Osteoblast (primary cell): ENCODE measurements at places on chromosomes 12 and 14.
A peak's percentile ranks its signal among the peaks of the same experiment; 100 is the strongest.

DNA sequence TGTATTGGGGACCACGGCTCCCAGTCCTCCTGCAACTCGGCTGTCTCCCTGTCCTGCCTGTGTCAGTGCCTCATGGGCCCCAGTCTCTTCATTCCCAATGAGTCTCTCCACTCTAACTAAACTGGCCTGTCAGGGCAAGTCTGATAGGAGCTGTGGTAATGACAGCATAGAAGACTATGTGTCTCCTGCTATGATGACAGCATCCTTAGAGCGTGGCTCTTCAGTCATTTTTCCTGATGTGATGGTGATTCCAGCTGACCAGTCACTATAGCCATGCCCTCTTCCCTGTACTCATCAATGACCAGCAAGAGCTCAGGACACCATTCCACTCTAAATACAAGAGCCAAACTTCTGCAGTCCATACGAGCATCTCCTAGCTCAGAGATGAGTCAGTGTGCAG, 339.8 kb downstream of the PCNX1 start:
- DNase-seq = no peak

GRCh38 chr12:31664038-31664437, 4.5 kb downstream of the ETFBKMT start:
- no peak for DNase-seq

GRCh38 chr12:64518396-64518795, 66.5 kb downstream of the TBK1 start:
- no peak for DNase-seq

- peak; percentile 39 for DNase-seq
These were observed 15.3 kb downstream of the MEG3 start for GRCh38 chr14:100841066-100841760.

- DNase-seq = peak; percentile 82
These were observed 745 bp downstream of the CDCA4 start for GRCh38 chr14:105019861-105020814.

GRCh38 chr12:116672842-116673516, 64.9 kb downstream of the SPRING1 start:
- no peak for DNase-seq

DNA sequence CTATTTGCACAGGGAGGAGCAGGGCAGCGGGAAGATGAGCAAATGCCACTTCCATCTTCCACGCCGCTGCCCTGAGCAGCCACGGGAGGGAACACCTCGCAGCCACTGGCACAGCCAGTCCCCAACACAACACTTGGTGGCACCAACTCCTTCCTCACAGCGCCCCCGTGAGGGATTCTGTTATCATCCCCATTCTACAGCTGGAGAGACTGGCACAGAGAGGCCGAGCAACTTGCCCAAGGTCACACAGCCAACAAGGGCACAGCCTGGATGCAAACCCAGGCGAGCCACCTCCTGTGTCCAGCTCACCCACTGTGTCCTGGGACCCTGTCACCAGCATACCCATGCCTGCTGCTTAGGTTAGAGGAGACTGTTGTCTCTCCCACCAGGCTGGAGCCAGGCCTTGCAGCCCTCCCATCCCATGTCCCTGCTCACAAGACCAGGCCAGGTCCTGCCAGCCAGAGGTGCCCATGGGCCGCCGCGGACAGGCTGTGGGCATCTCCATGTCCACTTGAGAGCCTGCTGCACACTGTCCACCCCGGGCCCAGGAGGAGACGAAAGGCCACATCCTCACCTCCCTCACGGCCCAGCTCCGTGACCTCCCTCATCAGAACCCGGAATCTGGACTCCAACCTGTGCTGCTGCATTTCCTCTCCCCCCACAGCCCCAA, 57.0 kb downstream of the NCOR2 start:
- no peak for DNase-seq

- DNase-seq = no peak
These were observed 341 bp downstream of the ZNF10 start for GRCh38 chr12:133130808-133131128.

- no peak for DNase-seq
These were observed 45.8 kb downstream of the ARL6IP4 start for GRCh38 chr12:123026094-123026853.
